ENCODE measurements at places on chromosomes 7 and 10. TPM values are rescaled to one million over a fixed set of nuclear protein-coding genes. Genes with fewer than 3 reads are reported as not detected.

The HSPA12A gene
- 19.9 TPM for total RNA-seq

DNA sequence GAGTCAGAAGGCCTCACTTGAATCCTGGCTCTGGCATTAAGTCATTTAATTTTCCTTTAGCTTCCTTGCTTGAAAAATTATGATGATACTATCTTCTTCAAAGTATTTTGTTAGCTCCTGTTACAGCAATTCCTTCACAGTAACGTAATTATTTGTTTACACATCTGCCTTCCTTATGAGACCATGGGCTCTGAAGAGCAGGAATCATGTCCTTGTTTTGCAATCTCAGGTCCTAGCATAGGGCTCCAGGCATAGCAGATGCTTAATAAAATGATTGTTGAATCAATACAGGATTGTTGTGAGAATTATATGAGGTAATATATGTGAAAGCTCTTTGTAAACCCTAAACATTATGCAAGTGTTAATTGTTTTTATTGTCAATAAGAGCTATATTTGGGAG, 25.5 kb downstream of the KLHDC10 start:
- DNase-seq, result no peak

DNA sequence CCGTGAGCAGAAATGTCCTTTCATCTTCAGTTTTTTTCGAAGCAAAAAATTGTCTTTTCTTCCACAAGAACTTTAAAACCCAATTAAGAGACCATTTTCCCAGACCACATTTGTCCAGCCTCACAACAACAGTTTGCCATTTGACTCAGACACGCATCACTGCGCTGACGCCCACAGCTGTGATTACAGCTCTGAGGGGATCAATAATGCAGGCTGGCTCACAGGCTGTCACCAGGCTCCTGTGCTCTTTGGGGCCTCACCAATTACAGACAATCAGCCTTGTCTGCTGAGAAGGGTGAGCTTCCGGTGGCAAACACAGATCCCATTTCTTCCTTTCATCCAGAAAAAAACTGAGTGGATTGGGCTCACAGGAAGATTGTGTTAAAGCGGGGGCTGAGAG, 33.3 kb downstream of the DDC start:
- DNase-seq, result peak; percentile 55

DNA sequence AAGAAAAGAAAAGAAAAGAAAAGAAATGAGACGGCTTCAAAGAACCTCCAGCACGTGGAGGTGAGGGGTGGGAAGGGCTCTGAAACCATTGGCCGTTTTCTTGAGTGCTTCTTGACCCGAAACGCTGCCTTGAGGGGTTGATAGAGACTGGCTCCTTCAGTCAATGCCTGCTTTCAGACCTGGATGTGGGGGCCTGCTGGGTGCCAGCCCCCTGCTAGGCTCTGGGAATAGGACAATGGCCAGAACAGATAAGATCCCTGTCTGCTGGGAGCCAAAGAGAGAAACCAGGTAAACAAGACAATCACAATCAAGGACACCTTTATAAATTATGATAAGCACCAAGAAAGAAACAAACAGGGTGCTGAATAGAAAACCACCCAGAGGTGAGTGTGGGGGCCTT, 27.7 kb downstream of the ZMIZ1 start:
- DNase-seq, result no peak

DNA sequence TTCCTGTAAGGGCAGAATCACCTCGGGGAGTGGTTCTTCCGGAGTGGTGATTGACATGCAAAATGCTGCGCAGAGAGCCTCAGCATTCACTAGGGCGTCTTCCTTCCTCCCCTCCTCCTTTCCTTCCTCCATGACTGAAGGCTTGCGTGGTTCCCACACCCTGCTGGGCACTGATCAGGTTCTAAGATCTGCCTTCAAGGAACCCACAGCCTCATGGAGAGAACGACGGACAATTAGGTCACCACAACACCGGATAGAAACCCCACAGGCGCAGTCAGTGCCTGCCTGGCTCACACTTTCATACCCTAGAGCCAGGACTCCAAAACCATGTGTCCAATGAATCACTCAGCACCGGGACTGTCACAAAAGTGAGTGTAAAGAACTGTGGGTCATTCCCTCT, 131.3 kb downstream of the DPP6 start:
- DNase-seq, result no peak

DNA sequence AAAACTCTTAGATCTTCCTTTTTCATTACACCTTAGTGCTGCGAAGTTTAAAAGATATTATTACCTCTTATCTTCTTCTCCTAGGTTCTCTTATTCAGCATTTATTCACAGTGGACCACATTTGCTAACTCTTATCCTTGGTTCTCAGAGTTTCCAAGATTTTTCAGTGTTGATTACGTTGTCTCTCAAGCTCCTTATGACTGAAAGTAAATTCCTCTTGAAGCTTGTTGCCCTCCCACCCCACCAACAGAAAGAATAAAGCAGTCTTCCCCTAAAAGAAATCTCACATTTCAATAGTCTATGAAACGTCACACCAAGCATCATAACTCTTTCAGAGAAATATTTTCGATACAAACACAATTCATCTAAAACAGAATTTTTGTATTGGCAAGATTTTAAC, 362.5 kb downstream of the MAGI2 start:
- DNase-seq, result no peak
